Gastroesophageal sphincter (tissue), 4 donors: ENCODE measurements at places on chromosomes 13 and 19.
A peak's percentile ranks its signal among the peaks of the same experiment; 100 is the strongest.

DNA sequence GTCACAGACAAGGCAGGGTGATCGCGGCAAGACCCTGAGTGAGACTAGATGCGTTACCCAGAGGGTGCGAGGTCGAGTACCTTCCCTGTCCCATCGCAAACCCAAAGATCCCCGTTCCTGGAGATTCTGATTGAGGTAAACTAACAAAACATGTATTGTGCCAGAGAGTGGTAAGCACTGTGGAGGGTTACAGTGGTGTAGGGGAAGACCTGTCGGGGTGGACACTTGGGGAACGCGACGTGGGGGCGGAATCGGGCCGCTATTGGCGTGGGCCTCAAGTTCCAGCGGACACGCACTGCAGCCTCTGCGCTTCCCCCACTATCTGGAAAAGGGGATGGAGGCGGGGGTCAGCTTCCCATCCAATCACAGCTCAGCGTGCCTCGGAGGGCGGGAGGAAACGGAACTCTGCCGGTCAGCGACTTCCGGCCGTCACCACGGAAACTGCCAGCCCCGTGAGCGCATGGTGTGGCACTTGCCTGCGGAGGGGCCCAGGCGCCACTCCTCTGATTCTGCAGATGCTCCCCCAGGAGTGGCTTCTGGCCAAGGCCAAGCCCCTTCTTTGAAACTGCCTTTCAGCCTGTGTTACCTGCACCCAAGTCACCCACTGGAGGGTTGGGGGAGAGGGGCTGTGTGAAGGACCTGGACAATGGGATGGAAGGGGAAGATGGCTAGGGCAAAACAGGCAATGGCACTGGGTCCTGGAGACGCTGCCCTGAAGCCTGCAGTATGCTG, 1.0 kb upstream of the UBE2M start:
- peak; percentile 70 for ATAC-seq

DNA sequence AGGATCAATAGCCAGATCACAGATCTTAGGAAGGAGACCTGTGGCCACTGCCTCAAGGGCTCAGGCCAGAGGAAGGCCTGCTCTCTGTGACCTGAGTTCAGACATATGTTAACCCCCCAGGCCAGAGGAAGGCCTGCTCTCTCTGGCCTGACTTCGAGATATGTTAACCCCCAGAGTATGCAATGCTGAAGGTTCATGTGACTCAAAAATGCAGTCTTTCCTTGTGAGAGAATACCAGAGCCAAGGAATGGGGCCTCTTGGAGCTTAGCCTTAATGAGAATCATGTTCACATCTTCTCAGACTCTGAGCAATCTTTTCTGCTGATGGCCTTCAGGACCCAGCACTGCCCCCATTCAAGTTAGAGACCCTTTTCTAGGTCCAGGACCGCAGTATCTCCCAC, 36.7 kb downstream of the MBNL2 start:
- no peak for ATAC-seq

- no peak for ATAC-seq
These were observed 48.2 kb downstream of the STK24 start for GRCh38 chr13:98528663-98529064.

DNA sequence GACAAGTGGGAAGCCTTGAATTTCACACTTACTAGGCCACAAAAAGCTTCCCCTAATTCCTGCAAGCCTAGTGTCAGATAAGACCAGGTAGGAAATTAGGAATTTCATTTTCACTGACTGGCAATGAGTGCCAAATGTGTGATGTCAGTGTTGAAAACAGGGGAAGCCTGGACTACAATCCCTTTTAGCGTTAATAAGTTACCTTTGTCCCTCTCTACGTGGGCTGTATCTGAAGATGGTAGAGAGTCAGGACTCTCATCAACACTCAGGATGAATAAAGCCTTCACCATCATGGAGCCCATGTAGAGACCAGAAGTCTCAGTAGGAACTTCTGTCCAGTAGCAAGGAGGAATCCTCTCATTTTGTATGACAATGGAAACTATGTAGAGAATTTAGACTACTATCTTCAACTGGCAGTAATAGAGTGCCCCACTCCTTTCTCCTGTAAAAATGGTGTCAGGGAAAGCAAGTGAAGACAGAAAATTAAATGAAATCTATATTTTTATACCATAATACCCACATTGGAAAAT, 324.1 kb upstream of the KLHL1 start:
- ATAC-seq: no peak

GRCh38 chr19:18846862-18847548, 15.2 kb downstream of the UPF1 start:
- ATAC-seq: peak; percentile 88
